ENCODE measurements at places on chromosomes 2 and 18.

DNA sequence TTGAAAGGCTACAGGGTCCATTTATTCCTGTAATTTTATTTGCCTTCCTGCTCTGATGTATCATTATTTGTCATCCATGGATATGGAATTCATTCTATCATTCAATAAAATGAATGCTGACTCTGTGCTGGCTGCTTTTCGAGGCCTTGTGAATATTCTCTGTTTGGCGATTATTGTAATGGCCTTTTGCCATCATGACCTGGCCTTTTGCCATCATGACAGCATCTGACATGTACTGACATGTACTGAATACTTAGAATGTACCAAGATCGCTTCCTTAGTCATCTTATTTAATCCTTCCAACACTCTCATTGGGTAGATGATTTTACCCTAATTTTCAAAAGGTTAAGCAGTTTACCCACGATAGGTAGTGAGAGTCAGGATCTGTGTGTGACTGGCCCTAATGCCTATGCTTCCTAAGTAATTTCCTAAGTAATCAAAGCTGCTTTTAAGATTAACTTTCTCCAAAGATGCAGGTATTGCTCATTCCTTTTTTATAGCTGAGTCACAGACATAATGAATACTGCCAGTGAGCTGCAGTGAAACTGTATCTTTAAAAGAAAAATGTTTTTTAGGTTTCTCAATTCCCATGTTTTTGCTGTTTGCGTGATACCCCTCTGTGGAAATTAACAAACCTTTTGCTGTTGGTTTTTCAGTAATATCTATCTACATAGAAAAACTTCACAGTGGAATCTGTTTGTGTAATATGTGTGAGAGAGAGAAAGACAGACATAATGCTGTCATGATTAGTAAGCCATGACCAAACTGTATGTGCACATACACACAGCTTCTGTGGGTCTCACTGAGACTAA, 127.8 kb downstream of the CERS6 start:
- no peak for DNase-seq

- no peak for DNase-seq
Observed at GRCh38 chr18:62937065-62937464, 221.7 kb downstream of the PHLPP1 start.

DNA sequence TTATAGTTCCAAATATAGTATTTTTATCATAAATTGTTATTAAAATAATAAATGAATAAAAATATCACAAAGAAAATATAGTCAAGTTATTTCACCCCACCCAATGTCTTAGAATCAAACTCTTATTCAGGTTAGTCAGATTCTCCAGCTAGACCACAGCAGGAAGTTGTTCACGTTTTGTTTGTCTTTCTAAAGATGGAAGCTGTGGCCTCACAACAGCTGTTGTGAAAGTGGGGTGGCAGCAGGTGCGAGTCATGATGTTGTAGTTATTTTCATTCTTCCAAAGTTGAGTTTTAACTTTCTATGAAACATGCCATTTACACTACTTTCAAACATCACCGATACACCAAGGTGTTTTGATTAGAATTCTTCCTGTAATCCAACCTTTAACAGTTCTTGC, 272.9 kb downstream of the SLC8A1 start:
- no peak for DNase-seq

- DNase-seq, result no peak
Observed at GRCh38 chr18:62341473-62341872, 16.4 kb downstream of the TNFRSF11A start.

GRCh38 chr2:149082079-149082478, 43.6 kb downstream of the LYPD6B start:
- no peak for DNase-seq

DNA sequence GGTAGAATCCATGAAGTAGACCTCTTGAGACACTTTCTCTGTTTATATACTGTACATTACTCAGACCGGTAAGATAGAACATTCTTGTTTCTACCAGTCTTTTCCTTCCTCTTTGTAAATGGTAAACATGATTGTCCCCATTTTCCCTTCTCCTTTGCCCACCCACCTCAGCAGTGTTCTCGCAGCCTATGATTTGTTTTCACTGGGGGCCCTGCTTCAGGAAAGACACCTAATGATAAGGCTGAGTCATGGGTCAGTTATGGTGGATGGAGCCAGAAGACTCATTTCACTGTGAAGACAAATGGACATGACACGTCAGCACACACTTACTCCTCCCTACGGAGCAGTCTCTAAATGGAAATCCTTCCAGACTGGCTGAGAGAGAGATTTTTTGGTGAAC, 23.7 kb downstream of the CENPO start:
- no peak for DNase-seq

DNA sequence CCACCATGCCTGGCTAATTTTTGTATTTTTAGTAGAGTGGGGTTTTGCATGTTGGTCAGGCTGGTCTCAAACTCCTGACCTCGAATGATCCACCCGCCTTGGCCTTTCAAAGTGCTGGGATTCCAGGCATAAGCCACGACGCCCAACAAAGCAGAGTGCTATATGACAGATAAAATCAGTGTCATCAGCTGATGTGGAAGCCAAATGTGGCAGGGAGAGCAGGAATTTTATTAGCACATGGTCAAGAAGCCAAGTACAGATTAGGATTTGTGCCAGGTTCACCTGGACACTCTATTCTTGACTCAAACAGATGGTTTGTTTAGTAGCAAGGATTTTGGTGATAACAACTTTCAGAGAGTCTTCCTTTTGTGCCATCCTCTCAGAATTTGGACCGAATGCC, 62.7 kb downstream of the LCLAT1 start:
- no peak for DNase-seq

- DNase-seq, result no peak
Observed at GRCh38 chr2:219603771-219604170, 6.1 kb downstream of the STK11IP start.

DNA sequence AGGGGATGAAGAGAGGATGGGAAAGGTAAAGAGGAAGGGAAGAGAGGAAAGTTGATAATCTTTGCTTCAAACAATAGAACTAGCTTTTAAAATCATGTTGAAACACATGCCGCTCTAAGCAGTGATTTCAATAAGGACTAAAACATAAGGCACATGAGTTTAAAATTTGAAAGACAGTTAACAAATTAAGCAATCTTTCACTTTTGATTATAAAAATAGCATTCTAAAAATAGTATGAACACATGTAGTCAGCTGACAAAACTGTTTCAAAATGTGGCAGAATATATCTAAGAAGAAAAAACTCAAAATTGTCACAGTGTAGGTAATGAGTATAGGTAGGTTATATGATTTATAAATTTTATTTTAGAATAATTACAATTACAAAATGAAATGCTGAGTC, 25.3 kb downstream of the PSME4 start:
- DNase-seq, result no peak

DNA sequence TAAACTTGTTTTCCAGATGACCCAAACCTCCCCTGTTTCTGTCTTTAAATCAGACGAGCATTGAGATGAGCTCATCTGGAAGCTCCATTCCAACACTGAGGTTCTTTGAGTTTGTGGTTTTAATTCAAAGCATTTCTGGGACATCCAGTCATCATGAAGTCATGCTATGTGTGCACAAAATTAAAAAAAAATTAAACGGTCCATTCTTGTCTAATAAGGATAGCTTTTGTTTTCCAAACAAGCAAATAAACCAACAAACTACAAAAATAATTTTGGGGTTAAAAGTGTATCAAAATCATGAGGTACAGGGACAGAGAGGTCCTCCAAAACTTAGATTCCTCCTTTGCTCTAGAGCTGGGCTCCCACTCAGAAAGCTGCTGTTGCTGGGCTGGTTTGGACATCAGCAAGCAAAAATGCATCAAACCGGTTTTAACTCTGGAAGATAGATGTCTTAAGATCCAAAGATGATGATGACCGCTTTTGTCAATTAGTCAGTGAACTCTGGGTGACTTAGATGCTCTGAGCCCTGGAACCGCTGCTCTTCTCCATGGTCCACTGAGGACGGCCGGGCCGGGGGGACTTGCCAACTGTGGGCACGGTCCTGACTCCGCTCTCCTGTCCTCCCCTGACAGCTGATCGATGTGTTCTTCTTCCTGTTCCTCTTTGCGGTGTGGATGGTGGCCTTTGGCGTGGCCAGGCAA, 65.4 kb downstream of the TRPM8 start:
- DNase-seq, result no peak

DNA sequence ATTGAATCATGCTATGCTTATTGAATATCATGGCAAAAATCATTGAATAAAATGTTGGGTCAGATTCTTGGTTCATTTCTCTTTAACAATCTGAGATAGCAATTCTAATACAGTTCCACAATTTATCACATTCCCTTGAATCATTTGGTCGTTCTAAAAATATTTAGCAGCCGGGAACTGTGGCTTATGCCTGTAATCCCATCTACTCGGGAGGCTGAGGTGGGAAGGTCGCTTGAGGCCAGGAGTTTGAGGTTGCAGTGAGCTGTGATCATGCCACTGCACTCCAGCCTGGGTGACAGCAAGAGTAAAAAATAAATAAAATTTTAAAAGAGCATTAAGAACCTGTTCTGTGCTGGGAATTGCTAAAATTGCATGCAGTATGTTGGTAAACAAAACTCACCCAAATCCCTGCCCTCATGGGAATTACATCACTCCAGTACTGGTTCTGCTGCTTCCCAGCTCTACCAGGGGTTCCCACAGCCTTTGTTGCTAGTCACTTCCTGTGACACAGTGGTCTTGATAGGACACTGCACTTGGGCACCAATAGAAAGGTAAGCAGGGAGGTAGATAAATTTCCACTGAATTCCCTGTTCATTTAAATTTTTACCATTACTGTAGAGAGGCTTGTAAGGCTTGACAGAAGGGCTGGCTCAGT, 200.4 kb downstream of the CTNNA2 start:
- DNase-seq, result no peak

GRCh38 chr2:86697551-86698104, 22.5 kb upstream of the RMND5A start:
- no peak for DNase-seq

DNA sequence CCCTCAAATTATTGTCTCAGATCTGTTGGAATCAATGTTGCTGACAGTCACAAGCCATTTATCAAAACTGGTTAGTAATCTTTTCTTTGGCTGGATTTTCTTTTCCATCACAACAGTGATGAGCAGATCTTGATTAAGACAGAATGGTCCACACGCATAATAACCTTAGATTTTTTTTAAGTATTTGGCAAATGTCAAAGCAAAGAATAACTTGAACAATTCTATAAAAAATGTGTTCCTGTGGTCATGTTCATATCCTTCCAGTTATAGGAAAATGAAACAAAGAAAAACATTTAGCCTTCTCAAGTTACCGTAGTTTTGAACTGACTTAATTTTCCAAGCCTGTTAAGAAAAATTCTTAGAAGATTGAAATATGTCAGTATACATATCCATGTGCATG, 659.9 kb upstream of the ID2 start:
- no peak for DNase-seq

DNA sequence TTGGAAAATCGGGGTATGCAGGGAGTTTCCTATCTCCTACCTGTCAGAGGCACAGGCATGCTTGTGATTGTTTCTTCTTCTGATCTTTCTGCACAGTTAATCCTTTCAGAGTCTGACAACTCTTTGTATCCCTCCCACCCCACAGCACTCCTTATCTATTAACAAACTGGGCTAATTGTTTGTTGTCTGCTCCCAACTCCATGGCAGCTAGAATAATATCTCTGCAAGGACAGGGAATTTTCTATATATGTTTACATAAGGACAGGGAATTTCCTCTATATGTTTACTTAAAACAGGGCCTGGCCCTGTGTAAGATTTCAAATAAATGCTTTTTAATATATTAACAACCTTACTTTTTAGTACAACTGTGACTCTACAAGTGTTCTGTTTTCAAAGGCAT, 36.0 kb upstream of the VRK2 start:
- DNase-seq, result no peak

All from anterior cingulate cortex (tissue), 58 donors.